ENCODE measurements at places on chromosomes 1 and 21. TPM values are rescaled to one million over a fixed set of nuclear protein-coding genes. Genes with fewer than 3 reads are reported as not detected.

The MYBPHL gene
- not detected for total RNA-seq

The MMP23B gene
- total RNA-seq: 2.7 TPM

The ARHGEF11 gene
- total RNA-seq: 2.1 TPM

The SLC25A44 gene
- 26.7 TPM for total RNA-seq

The CLCA1 gene
- total RNA-seq: not detected

The TCHH gene
- 0.17 TPM for total RNA-seq

The A3GALT2 gene
- not detected for total RNA-seq

The PEAR1 gene
- not detected for total RNA-seq

The MYOC gene
- not detected for total RNA-seq

The IL24 gene
- 1.3 TPM for total RNA-seq

The CLDN19 gene
- not detected for total RNA-seq

The ARHGEF2 gene
- 169 TPM for total RNA-seq

The KRTAP19-1 gene
- not detected for total RNA-seq

The PIGK gene
- total RNA-seq: 22.8 TPM

The ANGPTL3 gene
- not detected for total RNA-seq

Measured in activated CD8-positive, alpha-beta memory T cell treated with anti-CD3 and anti-CD28 coated beads for 36 hours (primary cell).